ENCODE measurements at places on chromosomes 4 and X.
A peak's percentile ranks its signal among the peaks of the same experiment; 100 is the strongest.

DNA sequence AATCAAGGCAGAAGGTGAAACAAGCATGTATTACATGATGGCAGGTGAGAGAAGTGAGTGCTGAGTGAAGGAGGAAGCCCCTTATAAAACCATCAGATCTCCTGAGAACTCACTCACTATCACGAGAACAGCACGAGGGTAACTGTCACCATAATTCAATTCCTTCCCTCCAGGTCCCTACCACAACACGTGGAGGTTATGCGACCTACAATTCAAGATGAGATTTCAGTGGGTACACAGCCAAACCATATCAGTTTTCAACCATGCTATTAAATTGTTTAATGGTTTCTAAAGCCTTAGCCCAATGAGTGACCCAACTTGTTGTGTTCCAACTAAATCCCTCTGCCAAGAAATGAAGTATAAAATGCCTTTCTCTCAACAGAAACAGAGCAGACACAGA is 519.8 kb downstream of the GBA3 start:
- no peak for DNase-seq

DNA sequence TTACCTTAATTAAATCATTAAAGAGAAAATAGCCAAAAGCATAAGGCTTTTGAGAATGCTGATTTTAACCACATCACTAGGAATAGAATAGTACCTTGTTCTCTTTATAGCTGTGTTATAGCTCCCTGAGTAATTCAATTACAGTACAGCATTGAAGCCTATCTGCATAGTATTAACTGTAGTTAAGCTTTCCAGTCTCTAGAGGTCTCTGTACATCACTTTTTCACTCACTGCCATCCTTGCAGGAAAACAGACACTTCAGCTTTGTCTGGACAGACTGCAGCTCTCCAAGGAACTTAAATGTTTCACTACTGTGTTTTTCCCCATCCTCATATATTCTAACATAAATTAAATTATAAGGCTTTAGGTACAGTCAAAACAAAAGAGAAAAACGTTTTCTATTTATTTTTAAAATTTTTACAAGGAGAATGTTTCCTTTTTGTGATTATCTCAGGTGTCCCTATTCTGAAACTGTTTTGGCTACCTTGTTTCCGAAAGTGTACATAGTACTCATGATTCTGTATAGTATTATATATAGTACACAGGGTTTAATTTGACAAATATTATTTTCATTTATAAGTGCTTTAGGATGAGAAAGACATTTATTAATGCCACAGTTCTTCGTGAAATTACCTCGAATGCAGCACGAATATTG is 407.9 kb downstream of the PCDH18 start:
- peak; percentile 74 for DNase-seq

DNA sequence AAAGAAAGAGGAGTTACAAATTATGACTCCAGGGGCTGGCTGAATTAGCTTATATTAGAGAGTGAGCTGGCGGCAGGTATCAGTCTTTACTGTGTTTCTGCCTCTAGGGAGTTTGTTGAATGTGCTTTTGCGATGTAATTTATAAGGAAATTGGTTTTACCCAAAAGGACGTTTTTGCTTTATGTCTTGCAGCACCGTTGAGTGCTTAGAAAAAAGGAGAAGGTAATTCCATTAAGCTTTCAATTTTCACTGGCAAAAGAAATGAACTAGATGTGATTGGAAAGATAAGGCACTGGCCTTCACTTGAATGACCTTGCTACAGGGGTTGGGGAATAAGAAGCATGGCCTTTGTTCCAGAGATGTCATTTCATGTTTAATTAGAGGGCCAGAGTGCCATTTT is 74.9 kb upstream of the CBR4 start:
- DNase-seq: no peak

- no peak for DNase-seq
Observed at GRCh38 chr4:139986106-139986505, 167.9 kb downstream of the MAML3 start.

GRCh38 chrX:39764441-39764914 is 333.3 kb downstream of the BCOR start:
- no peak for DNase-seq

DNA sequence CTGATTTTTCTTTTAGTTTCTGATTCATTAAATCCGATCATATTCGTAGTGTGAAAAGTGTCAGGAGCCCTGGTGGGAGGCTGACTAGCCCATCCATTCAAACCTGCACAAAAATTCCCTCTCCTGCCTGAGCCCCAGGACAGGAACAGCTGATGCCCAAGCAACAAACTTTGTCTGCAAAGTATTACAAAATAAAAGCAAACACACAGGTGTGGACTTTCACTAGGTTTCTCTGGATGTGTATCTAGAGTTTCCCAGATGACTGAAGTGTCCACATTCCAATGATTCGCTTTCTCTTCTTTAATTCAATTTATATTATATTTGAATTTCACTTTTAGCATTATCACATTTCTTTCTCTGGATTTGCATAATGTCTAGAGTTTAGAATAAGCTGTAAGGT is 18.2 kb upstream of the FAM9B start:
- no peak for DNase-seq

GRCh38 chr4:12488672-12489071 is 995.5 kb downstream of the RAB28 start:
- DNase-seq: no peak

Data from T47D (cell line).